ENCODE measurements at places on chromosomes 6 and 20. TPM values are rescaled to one million over a fixed set of nuclear protein-coding genes. Genes with fewer than 3 reads are reported as not detected.

ECT2L gene
- 0.29 TPM for polyA plus RNA-seq

ARFGEF3 gene
- polyA plus RNA-seq = 1.7 TPM

NFATC2 gene
- 4.0 TPM for polyA plus RNA-seq

TPX2 gene
- polyA plus RNA-seq = 21.5 TPM

GRCh38 chr6:27294409-27294808 is 17.7 kb downstream of the POM121L2 start:
- no peak for DNase-seq

DNA sequence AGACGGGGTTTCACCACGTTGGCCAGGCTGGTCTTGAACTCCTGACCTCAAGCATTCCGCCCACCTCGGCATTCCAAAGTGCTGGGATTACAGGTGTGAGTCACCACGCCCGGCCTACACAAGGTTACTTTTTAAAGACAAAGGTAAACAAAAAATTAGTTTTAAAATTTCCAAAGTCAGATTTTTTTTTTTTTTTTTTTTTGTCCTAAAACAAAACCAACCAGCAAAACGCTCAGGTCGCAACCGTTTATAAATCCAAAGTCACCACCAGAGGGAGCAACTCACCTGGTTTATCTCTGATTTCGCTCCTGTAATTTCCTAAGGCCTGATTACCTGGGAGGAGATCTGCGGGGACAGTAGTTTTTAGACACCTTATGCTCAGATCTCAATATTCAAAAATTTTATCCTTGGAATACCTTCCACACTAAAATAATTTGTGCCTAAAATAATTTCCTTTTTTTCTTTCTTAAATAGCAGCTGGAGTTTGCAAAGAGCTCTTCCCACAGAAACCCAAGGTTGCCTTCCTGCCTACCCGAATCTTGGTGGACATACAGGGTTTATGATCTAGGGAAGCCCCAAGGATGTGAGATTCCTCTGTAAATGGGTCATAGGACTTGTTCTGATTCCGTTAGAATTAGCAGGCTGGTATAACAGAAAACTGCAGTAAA is 19.8 kb upstream of the TREM1 start:
- no peak for DNase-seq

DNA sequence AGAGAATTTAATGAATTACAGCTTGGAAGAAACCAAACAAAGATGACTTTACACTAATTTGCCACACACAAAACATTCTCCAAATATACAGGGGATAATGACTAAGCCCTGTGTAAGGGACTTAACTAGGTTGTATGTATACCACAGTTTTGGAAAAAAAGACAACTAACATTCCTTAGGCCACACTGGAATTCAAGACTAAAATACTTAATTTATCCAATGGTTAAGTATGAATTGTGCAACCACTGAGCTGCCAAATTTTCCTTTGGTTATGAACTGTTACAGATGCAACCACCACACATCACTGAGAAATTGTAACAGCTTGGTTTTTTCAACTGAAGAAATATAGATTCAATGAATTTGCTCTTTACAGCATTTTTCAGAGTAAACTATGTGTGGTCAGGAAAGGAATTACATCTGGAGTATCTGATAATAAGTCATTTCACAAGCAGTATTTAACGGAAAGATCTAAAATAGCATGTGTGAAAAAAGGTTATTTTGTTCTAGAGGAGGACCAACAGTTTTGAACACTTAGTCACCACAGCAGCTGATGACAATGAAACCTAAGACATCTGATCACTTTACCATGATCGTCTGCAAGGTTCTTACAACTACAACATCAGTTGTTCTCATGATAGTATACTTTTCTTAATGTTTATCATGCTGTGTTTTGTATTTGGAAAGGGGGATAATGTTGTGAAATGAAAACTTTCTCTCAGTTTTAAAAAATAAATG is 318.8 kb downstream of the BCKDHB start:
- no peak for DNase-seq

- DNase-seq = no peak
Observed at GRCh38 chr20:51584737-51585136, 42.2 kb upstream of the NFATC2 start.
